ENCODE measurements at places on chromosomes 1 and 21.

DNA sequence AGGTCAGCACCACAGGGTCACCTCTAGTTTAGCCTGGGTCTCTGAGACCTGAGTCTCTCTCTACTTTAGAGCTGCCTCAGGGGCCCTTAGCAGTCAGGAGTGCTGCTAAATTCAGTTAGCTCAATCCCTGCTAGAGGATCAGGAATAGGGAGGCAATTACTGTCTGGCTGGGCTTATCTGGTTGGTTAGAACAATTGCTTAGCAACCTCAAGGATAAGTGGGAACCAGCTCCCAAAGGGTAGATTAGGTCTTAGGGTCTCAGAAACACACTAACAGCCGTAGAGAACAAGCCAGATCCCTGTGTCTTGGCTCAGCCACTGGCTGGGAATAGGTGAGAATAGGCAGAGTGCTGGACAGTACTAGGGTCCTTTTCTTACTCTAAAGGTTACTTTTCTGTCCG lies 7.7 kb downstream of the PM20D1 start:
- no peak for DNase-seq

DNA sequence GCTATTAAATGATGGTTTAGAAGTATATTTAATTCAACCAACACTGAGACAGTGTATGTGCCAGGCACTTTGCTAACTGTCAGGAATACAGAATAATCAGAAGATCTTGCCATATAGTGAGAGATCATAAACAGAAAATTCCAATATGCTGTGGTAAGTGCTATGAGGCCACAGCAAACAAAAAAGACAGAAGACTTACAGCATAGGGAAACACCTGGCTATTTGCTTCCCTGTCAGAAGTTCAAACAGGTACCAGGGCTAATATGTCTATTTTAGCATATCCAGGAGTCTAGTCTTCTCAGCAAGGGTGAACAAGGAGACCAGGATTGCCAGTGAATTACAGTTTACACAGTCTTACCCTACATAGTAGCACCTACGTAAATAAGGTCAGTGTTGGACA lies 30.4 kb downstream of the TRIT1 start:
- no peak for DNase-seq

- no peak for DNase-seq
These were observed 14.1 kb downstream of the GPR88 start for GRCh38 chr1:100552031-100552430.

DNA sequence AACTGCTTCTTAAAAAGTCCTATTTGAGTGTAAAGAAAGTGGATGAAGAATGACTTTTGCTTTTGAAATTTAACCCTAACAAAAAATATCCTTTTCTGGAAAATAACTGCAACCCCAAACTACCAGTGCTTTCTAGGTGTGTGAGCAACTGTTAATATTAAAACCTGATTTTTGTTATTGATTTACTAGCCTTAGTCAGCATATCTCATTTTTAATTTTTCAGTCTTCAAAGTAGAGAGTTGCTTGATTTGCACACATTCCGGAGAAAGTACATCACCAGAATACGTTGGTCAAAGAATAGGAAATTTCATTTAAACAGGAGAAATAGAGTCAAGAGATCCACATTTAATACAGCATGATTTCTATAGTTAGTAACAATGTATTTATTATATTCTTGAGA lies 141.8 kb upstream of the ADAMTS5 start:
- DNase-seq = no peak

DNA sequence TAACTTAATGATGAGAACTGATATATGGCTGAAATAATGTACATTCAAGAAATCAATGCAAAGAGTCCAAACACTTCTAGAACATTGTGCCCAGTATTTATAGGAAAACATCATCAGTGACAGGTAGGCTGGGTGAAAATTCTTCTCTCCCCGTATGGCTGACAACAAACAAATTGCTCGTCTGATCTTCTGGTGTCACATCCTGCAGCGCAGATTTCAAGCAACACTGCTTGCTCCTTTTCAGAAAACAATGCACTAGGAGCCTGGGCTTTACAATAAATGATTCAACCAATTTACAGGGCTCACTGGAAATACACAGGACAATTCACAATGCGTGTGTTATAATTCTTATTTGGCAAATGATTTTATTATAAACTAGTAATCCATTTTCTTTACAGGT lies 185.3 kb downstream of the RERE start:
- DNase-seq = peak; percentile 33

DNA sequence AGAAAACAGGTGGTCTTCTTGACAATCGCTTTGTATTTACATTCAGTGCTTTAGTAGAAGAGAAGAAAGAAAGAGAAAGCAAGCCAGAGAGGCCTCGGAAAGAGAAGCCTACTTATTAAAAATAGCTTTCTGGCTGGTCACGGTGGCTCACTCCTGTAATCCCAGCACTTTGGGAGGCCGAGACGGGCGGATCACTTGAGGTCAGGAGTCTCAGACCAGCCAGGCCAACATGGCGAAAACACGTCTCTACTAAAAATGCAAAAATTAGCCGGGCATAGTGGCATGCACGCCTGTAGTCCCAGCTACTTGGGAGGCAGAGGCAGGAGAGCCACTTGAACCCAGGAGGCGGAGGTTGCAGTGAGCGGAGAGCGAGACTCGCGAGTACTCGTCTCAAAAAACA lies 1.8 kb upstream of the SLC19A2 start:
- no peak for DNase-seq

GRCh38 chr21:38712071-38712470 lies 93.7 kb upstream of the ETS2 start:
- peak; percentile 63 for DNase-seq
